ENCODE measurements at places on chromosomes 6 and 20.

DNA sequence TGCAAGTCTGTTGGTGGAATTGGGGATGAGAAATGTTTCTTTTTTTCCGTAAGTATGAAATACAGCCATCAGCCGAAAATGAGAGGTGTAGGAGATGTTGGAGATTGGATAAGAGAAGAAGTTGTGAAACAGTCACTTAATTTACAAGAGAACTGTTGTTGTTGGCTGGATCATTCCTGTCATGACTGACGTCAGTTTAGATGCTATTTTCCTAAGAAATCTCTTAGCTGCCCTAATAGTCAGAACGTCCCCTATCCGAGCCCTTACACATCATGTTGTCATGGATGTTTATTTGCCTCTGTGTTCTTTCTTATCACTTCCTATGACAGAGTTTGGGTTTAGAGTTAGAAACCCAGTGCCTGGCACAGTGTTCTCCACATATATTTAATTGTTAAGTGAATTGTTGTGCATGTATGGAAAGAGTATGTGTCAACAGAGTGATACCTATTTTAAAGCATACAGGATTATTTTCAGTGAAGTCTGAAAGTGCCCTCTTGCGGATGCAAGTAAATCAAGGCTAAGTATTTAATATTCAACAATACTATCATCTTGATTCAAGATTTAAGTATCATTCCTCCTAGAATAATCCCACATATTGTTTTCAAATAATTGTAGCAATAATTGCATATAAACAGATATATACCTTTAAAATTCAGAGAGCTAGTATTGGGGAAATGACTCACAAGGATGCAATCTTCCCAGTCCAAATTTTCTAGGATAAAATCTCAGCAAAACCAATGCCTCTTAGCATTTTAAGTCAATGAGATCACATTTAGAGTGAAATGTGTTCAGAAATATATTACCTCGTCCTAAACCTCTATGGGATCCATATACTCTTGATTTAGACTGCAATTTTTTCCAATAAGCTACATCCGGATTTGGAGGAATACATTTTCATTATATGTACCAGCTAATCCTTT lies 309.9 kb upstream of the NOX3 start:
- DNase-seq: no peak

DNA sequence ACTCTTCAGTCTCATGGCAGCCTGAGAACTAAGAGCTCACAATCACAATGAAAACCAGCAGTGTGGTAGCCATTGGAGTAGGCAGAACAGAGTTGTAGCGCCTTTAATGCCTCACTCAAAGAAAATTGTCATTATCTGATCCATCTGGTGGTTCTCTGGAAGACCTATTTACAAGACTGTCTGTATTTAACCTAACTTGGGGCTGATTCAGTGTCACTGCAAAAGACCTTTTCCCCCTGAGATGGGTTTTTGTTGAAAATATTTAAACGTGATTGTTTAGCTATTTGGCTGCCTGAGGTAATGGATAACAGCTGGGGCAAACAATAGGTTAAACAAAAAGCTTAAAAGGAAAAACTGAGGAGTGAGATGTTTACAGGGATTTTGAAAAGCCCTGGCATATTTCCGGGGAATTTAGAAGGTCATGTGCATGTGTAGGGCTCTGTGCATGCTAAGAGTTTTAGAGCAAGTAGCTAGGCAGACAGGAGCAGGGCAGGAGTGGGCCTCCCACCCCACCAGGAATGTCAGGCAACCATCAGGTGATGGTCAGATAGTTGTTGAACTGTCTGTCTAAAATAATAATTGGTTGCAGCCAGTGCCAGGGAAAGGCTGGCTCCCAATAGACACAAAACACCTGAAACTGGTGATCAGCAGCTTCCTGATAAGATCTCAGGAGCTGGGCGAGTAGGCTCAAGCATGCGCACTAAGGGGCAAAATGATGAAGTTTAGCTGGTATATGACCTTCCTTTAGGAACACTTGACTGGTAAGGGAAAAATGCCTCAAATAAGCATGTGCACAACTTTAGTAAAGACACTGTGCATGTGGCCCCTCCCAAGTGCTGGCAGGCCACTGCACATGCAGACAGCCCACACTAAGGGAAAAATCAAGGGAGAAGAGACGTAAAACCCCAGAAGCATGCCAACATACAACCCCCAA lies 70.8 kb upstream of the AKIRIN2 start:
- no peak for DNase-seq

- no peak for DNase-seq
Observed at GRCh38 chr20:6295867-6296256, 173.0 kb upstream of the FERMT1 start.

GRCh38 chr6:33759887-33760629 lies 13.4 kb upstream of the IP6K3 start:
- DNase-seq: no peak

- DNase-seq: no peak
Observed at GRCh38 chr6:160247457-160247883, 11.2 kb downstream of the SLC22A2 start.

DNA sequence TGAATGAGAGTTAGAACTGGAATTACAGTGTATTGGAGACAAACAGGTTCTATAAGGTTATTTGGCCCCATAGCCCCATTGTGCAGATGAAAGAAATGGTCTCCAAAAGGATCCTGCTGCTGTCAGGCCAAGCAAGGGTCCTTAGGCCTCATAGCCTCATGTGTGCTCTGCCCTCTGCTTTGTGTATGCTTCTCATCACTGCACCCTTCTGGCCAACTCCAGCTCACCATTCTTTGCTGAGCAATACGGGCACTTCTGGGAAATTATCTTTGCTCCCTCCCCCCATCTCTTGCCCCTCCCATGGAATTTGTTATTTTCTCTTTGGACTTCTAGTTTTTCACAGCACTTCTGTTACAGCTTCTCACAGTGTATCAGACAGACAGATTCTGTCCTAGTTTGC lies 298.8 kb downstream of the FOXA2 start:
- no peak for DNase-seq

- DNase-seq: peak; percentile 12
Observed at GRCh38 chr6:6515691-6516607, 72.6 kb upstream of the LY86 start.

DNA sequence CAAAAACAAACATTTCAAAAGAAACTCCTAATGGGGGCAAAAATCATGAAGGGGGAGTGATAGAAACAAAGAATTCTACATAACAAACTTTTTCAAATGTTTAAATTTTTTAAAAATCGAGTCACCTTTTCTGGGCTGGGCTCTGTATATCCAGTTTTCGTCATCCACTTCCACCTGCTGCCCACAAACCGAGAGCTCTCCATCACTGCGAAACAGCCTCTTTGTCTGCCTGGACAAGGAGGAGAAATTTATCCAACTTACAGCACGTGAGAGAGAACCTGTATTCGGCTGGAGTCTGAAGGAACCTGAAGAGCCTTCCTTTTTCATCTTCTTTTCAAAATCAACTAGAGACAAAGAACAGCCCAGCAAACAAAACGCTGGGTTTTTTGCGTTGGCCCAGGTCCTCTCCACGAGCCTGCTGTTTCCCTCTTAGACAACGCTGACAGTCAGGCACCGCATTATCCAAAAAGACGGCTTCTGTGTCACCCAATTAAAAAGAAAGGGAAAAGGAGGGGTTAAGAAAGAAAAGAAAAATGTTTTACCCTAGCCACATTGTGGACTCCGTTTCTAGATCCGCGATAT lies 72.4 kb upstream of the NHSL1 start:
- no peak for DNase-seq

- DNase-seq: no peak
Observed at GRCh38 chr20:38219006-38219950, 41.3 kb downstream of the KIAA1755 start.

DNA sequence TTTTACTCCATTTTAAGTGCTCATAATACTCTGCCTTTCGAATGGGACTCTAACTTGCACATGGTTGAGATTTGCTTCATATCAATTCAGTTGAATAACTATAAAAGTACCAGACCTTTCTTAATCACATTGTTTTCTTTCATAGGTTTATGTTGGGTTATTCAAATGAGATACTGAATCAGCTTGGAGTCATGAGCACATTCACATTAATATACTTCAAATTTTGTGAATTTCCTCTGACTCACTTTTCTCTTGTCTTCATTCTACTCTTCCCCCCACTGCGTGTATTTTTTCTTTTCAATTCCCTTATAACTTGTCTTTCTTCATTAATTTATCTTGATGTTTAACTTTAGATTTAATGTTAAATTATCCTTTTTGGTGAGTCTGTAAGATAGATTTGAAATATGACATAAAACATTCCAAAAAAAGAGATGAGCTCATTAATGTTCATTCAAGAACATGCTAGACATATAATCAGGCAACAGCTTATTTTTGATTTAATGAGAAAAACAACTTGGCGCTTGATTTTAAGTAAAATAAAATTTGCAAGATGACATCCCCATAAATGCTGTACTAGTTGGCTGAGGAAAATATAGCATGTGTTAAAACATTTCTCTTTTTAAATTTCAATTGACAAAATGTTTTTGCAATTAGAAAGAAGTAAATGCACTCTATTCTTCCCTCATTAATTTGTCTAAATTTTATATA lies 736.0 kb downstream of the CD109 start:
- DNase-seq: no peak

GRCh38 chr6:118715376-118715775 lies 64.0 kb upstream of the CEP85L start:
- DNase-seq: no peak

Data from stimulated activated CD4-positive, alpha-beta T cell treated with anti-CD3 and anti-CD28 coated beads, Interleukin-2, amount 100 ng/mL, for 4 hours (primary cell).